Aorta (tissue), 5 donors: ENCODE measurements at places on chromosomes 12 and 14. TPM values are rescaled to one million over a fixed set of nuclear protein-coding genes. Genes with fewer than 3 reads are reported as not detected.

Gene AJUBA
- total RNA-seq: 16.2 TPM

Gene CD163L1
- total RNA-seq: 10.2 TPM

Gene TEX22
- total RNA-seq: 1.2 TPM

Gene AGAP2
- 3.6 TPM for total RNA-seq

Gene SYT10
- not detected for total RNA-seq

Gene TAS2R19
- total RNA-seq: 9.1 TPM

Gene OR6S1
- total RNA-seq: not detected

Gene SPRYD3
- 101 TPM for total RNA-seq

Gene FAM181A
- not detected for total RNA-seq

Gene RNF212B
- total RNA-seq: not detected

Gene CCDC175
- total RNA-seq: 1.1 TPM

Gene SLC24A4
- 2.9 TPM for total RNA-seq

Gene ENDOU
- 1.7 TPM for total RNA-seq

Gene METAP2
- total RNA-seq: 64.2 TPM

Gene GPR68
- 6.3 TPM for total RNA-seq

Gene OR6C1
- total RNA-seq: not detected

Gene EPYC
- total RNA-seq: not detected

Gene DNAJC22
- total RNA-seq: 0.24 TPM

Gene PSMA6
- 91.6 TPM for total RNA-seq
